ENCODE measurements at places on chromosomes 12 and 14. TPM values are rescaled to one million over a fixed set of nuclear protein-coding genes. Genes with fewer than 3 reads are reported as not detected.

RERG gene
- polyA plus RNA-seq: 3.5 TPM

E2F7 gene
- 0.29 TPM for polyA plus RNA-seq

PTGER2 gene
- polyA plus RNA-seq: 0.22 TPM

NEMP1 gene
- 1.1 TPM for polyA plus RNA-seq

SNX6 gene
- 17.3 TPM for polyA plus RNA-seq

LYZ gene
- polyA plus RNA-seq: 6.3 TPM

DPY19L2 gene
- 10.7 TPM for polyA plus RNA-seq

GATC gene
- 6.0 TPM for polyA plus RNA-seq

FBRSL1 gene
- 28.1 TPM for polyA plus RNA-seq

KRT73 gene
- polyA plus RNA-seq: not detected

CELA1 gene
- not detected for polyA plus RNA-seq

KRT82 gene
- polyA plus RNA-seq: not detected

TSPAN19 gene
- polyA plus RNA-seq: 0.06 TPM

POU6F1 gene
- 10.1 TPM for polyA plus RNA-seq

SLC38A4 gene
- 0.06 TPM for polyA plus RNA-seq

OR4E2 gene
- not detected for polyA plus RNA-seq

KRT71 gene
- polyA plus RNA-seq: not detected

SRRM4 gene
- 0.06 TPM for polyA plus RNA-seq

TAC3 gene
- polyA plus RNA-seq: not detected

CAPZA3 gene
- polyA plus RNA-seq: not detected

RTL1 gene
- polyA plus RNA-seq: not detected

TRPV4 gene
- polyA plus RNA-seq: 0.29 TPM

TMEM253 gene
- polyA plus RNA-seq: 1.1 TPM

MYH7 gene
- 641 TPM for polyA plus RNA-seq

ZFC3H1 gene
- 6.9 TPM for polyA plus RNA-seq

SIX4 gene
- 0.29 TPM for polyA plus RNA-seq

TROAP gene
- polyA plus RNA-seq: 1.3 TPM

FGF23 gene
- not detected for polyA plus RNA-seq

CS gene
- polyA plus RNA-seq: 192 TPM

IRAK3 gene
- 5.4 TPM for polyA plus RNA-seq

SMCO2 gene
- not detected for polyA plus RNA-seq

OVCH1 gene
- polyA plus RNA-seq: 0.44 TPM

TMEM52B gene
- polyA plus RNA-seq: 0.03 TPM

SIX6 gene
- polyA plus RNA-seq: not detected

KRT79 gene
- polyA plus RNA-seq: 0.30 TPM

ACSM4 gene
- not detected for polyA plus RNA-seq

JPH4 gene
- 0.22 TPM for polyA plus RNA-seq

METTL1 gene
- polyA plus RNA-seq: 29.4 TPM

SYT1 gene
- polyA plus RNA-seq: not detected

PPP4R4 gene
- polyA plus RNA-seq: 0.94 TPM

SSPN gene
- polyA plus RNA-seq: 13.0 TPM

SLC11A2 gene
- polyA plus RNA-seq: 10.7 TPM

PROX2 gene
- not detected for polyA plus RNA-seq

KERA gene
- not detected for polyA plus RNA-seq

GLRX5 gene
- polyA plus RNA-seq: 49.8 TPM

PYM1 gene
- 48.6 TPM for polyA plus RNA-seq

EML5 gene
- polyA plus RNA-seq: 0.04 TPM

All from heart right ventricle (tissue), 16 donors.